ENCODE measurements at places on chromosomes 5 and 9. TPM values are rescaled to one million over a fixed set of nuclear protein-coding genes. Genes with fewer than 3 reads are reported as not detected.

SLC27A4 gene
- total RNA-seq: 27.7 TPM

DBH gene
- total RNA-seq: not detected

CTSL gene
- total RNA-seq: 80.9 TPM

TAF11L4 gene
- not detected for total RNA-seq

BRD8 gene
- total RNA-seq: 38.2 TPM

ACO1 gene
- total RNA-seq: 66.8 TPM

DNA sequence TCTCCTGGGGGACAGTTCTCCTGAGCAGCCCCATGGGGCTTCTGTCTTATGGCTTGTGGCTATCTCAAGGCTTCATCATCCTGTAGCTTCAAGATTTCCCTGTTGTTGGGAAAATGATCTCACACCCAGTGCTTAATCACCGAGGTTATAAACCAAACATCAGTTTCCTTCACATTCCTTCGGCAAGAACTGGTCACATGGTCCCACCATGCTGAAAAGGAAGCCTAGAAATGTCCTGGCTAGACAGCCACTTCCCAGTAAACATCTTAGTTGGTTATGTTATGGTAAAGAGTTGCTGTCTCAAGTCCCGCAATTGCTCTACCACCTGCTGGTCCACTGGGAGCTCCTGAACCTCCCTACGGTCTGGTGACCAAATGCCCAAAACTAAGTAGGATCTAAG is 66.0 kb downstream of the RAB3C start:
- DNase-seq: no peak

GRCh38 chr9:22215521-22215920 is 206.4 kb upstream of the CDKN2B start:
- no peak for DNase-seq

DNA sequence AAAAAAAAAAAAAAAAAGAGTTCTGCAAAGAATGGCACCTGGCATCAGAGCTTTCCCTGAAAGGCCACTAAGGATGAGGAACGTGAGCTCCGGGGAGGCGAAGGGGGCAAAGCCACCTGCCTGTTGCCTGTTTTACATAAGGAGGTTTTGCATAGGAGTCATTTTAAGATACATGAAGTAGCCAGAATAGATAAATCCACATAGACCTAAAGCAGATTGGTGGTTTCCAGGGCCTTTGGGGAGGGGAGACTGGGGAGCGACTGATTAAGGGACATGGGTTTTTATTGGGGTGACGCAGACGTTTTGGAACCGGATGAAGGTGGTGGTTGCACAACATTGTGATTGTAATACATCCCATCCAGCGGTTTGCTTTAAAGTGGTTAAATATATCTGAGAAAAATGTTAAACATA is 7.1 kb downstream of the NEK6 start:
- no peak for DNase-seq

- no peak for DNase-seq
Measured at GRCh38 chr9:134560654-134561053, 80.9 kb upstream of the COL5A1 start.

DNA sequence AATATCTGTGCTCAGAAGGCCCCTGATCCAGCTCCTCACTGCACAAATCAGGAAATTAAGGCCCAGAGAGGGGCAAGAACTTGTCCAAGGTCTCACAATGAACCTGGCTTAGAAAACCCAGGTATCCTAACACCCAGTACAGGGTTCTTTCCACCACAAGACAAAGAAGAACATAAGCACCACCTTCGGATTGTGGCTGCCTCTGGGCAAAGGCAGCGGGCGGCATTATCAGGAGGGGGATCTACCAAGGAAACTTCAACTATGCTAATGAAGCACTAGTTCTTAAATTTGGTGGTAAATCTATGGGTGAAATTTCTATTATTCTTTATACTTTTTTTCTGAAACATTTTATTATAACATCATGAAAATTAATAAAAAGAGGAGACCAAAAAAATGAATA is 17.9 kb downstream of the ANXA6 start:
- no peak for DNase-seq

DNA sequence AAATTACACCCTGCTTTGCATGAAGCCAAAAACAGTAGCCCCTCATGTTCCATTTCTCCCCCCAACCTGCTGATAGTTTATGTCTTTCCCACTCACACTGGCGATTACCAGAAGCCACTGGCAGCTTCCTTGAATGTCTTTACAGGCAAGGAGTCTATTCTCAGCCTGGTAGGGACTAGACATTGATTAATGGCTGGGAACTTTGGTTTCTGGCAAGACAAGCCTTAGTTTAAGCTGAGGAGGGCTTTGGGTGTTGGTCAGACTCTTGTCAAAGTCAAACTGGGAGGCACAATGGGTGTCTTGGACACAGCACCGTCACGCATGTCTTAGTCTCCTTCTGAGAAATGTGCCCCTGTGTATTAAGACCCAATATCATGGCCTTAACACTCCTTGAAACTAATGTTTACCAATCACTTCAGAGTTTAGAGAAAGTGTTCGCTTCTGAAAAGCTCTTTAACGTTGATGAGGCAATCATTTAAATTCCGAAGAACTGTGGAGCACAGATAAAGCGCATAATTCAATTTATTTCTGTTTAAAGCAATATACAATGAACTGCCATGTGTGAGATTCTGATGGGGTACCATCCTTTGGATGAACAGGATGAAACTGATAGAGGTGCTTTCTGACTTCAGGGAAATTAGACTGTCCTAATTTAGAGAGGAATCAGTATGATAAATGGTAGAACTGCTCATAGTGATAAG is 53.9 kb upstream of the CPEB4 start:
- DNase-seq: no peak

Data from epithelial cell of proximal tubule (primary cell).